Foreskin keratinocyte (primary cell): ENCODE measurements at places on chromosomes 4 and X. TPM values are rescaled to one million over a fixed set of nuclear protein-coding genes. Genes with fewer than 3 reads are reported as not detected.

SLC9B1 gene
- total RNA-seq: 0.11 and 0.20 TPM in 2 replicates

MXRA5 gene
- 5.5 and 7.9 TPM in 2 replicates for total RNA-seq

APBB2 gene
- 52.4 and 52.6 TPM in 2 replicates for total RNA-seq

ETDB gene
- not detected in 2 replicates for total RNA-seq

GPC4 gene
- 2.1 and 7.0 TPM in 2 replicates for total RNA-seq

FAM149A gene
- 0.78 and 0.85 TPM in 2 replicates for total RNA-seq

KLF8 gene
- 4.7 and 5.7 TPM in 2 replicates for total RNA-seq

PLAC1 gene
- 4.0 and 5.1 TPM in 2 replicates for total RNA-seq

SUPT20HL2 gene
- total RNA-seq: not detected in 2 replicates

ITIH6 gene
- not detected in 2 replicates for total RNA-seq

TLR3 gene
- 5.2 and 6.9 TPM in 2 replicates for total RNA-seq

GAB3 gene
- total RNA-seq: 0.14 and 0.31 TPM in 2 replicates

ZCCHC18 gene
- 0.14 TPM in 1 of 2 replicates, not detected in the other for total RNA-seq

PITX2 gene
- total RNA-seq: 22.2 and 27.1 TPM in 2 replicates
